ENCODE measurements at places on chromosomes 12 and 14. TPM values are rescaled to one million over a fixed set of nuclear protein-coding genes. Genes with fewer than 3 reads are reported as not detected.

The HPD gene
- total RNA-seq, result 2.3 TPM

The TSPAN9 gene
- 15.3 TPM for total RNA-seq

The NPFF gene
- not detected for total RNA-seq

The C12orf50 gene
- not detected for total RNA-seq

The STRAP gene
- 91.0 TPM for total RNA-seq

The IRAK3 gene
- total RNA-seq, result 0.02 TPM

The C12orf54 gene
- not detected for total RNA-seq

GRCh38 chr12:114841557-114842251 is 157.7 kb upstream of the TBX3 start:
- peak; percentile 62 for DNase-seq

DNA sequence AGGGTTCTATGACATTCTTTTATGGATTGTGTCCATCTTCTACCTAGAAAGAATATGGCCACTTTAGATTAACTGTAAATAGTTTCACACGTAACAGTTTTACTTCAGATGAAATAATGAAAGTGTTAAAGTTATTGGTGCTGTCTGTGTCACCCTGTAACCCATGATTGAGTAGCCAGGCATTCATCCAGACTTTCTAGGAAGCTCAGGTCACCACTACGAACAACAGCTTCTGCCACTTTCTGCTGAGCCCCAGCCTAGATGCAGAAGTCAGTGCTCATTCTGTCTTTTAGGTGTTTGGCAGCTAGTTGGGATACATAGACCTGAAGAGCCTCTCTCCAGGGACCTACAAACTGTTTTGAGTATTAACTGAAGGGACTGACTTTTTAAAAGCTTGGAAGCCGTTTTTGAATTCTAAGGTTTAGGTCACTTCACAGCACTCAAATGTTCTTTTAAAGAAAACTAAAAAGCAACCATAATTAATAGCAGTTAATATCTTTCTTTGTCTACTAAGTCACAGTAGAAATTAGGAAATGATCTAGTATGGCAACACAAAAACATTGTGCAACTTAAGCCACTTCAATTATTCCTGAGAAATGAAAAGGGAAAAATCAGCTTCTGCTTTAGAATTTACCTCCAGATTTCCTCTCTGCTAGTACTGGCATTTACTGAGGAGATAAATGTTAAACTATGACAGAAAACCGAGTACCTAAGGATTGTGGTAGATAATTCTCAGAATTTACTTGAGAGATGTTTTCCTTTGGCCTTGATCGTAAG is 266.9 kb downstream of the CCDC91 start:
- DNase-seq, result no peak

GRCh38 chr12:39300799-39301198 is 142.1 kb downstream of the KIF21A start:
- peak; percentile 3 for DNase-seq

DNA sequence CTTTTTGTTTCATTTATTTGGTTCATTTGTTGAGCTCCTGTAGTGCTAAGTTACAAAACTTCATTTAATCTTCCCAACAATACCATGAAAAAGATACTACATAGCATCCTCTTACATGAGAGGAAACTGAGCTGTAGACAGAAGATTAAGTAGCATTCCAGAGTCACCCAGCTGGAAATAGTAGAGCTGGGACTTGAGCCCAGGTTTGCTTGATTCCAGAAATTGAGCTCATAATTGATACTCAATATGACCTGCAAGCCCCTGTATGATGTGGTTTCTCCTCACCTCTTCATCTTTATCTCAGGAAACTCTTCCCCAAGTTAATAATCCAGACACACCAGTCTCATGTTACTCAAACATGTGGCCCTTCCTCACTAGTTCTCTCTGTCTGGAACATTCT is 87.0 kb upstream of the DAAM1 start:
- peak; percentile 27 for DNase-seq

DNA sequence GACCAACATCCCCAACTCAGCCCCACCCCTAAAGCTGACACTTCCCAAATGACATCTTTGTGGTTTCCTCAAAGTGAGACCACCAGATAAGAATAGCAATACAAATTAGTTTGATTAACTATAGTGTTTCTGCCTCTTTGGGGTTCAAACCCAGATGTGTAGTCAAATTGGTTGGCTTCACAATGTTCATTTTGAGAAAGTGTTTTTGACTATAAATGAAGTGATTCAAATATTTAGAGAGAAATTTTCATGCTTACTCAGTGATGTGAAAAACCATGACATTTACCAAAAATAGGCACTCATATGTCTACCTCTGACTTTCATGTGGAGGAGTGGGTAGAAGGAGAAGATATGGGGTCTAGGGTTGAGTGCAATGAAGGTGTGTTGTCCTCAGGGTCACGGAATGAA is 218.4 kb downstream of the BCAT1 start:
- DNase-seq, result no peak

GRCh38 chr14:36227344-36227743 is 50.8 kb upstream of the PTCSC3 start:
- no peak for DNase-seq

DNA sequence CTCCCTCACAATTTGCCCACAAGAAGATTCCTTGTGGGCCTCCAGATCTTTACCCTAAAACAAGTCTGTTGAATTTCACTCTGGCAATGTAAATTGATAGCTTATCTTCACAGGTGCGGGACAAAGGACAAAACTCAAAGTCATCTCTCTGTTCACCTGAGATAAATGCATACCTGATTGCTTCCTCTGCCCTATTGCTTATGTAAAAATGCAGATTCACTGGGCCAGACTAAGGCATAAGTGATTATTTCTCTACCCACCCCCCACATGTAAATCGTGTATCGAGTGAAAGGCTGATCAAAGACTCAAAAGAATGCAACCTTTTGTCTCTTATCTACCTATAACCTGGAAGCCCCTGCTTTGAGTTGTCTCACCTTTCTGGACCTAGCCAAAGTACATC is 316.8 kb downstream of the SSPN start:
- no peak for DNase-seq

DNA sequence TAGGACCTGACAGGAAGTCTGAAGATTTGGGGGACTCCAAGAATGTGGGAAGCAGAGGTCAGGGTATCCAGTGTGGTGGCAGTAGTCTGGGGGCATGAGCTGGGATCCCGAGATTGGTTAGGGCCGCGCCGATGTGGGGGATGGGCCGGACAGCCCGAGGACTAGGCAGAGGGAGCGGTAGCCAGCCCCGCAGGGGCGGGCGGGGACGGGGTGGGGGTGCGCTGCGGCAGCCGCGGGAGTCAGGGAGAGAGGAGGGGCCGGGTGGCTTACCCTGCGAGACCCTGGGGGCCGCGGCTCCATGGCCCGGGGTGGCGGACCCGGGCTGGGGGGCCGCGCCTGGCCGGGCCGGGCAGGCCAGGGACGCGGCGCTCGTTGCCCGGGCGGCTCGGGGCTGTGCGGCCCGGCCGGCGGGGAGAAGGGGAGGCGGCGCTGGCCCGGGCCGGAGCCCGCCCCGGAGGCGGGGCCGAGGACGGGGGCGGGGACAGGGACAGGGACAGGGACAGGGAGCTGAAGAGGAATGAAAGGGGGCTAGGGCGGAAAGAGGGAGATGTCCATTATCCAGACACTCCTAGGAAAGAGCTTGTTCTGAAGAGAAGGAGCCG is 5.6 kb downstream of the ZNF385A start:
- peak; percentile 67 for DNase-seq

DNA sequence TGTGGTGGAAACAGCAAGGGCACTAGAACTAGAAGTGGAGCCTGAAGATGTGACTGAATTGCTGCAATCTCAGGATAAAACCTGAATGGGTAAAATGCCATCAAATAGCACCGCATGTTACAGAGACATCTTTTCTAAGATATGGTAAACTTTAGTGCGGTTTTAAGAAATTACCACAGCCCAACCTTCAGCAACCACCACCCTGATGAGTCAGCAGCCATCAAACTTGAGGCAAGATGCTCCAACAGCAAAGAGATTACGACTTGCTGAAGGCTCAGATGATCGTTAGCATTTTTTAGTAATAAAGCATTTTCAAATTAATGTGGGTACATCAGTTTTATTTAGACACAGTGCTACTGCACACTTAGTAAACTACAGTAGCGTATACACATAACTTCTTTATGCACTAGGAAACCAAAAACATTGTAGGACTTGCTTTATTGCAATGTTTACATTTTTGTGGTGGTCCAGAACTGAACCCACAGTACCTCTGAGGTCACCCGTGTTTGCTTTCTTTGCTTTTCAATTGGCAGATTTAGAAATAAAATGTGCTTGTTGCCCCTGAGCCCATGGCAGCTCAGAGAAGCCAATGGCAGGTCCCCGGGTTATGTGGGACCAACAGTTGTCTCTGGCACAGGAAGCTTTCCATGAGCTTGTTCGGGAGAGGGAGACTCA is 15.9 kb downstream of the GOLGA3 start:
- DNase-seq, result peak; percentile 86

- DNase-seq, result no peak
Observed at GRCh38 chr14:92683041-92683440, 65.4 kb downstream of the LGMN start.

DNA sequence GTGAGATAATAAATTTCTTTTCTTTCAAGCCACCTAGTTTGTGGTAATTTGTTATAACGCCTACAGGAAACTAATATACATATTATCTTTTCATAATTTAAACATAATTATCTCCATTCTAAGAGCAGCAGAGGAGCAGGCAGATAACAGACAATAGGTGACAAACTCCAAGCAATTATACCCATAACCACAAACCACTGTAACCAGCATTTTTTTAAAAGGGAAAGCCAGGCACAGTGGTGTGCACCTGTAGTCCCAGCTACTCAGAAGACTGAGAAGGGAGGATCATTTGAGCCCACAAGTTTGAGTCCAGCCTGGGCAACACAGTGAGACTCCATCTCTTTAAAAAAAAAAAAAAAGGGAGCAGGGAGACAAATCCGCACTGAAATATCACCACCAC is 54.9 kb downstream of the ATF7 start:
- no peak for DNase-seq

DNA sequence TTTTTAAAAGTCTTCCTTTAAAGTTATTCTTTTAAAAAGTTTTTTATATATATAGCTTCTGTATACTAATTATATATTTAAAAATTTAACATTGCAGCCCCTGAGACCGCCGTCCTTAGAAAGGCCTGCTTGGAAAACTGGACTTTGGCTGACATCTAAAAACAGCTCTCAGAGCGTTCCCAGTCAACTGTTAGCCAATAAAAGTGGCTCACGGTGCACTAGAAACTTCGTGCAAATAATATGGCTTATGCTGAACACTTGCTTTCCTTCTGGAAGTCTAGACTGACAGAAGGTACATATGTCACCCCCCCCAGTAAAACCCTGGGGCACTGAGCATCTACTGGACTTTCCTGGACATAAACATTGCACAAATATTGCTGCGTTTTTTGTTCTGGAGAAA is 115.0 kb downstream of the KIF21A start:
- no peak for DNase-seq

GRCh38 chr12:110776410-110776809 is 33.7 kb upstream of the PPP1CC start:
- DNase-seq, result peak; percentile 23

GRCh38 chr12:3641428-3642018 is 111.4 kb downstream of the CRACR2A start:
- peak; percentile 42 for DNase-seq

DNA sequence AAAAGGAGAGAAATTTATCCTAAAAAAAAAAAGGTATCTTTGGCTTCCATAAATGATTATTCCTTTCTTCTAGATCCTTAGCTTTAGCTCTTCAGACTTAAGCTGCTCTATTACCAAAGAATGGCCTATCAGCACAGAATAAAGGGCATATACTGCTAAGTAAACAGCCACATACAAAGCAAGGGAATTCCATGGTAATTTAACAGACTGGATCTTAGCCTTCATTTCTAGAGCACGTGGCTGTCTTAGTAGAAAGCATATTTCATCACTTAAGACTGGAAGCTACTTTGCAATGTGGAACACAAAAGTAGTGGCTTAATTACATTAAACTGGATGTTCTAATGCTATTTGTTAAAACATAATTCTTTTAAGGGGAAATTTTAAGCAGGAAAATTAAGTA is 23.1 kb downstream of the TMED10 start:
- no peak for DNase-seq

GRCh38 chr12:114529966-114530365 is 124.0 kb upstream of the TBX5 start:
- no peak for DNase-seq

GRCh38 chr12:29578070-29578469 is 80.6 kb upstream of the OVCH1 start:
- DNase-seq, result no peak

DNA sequence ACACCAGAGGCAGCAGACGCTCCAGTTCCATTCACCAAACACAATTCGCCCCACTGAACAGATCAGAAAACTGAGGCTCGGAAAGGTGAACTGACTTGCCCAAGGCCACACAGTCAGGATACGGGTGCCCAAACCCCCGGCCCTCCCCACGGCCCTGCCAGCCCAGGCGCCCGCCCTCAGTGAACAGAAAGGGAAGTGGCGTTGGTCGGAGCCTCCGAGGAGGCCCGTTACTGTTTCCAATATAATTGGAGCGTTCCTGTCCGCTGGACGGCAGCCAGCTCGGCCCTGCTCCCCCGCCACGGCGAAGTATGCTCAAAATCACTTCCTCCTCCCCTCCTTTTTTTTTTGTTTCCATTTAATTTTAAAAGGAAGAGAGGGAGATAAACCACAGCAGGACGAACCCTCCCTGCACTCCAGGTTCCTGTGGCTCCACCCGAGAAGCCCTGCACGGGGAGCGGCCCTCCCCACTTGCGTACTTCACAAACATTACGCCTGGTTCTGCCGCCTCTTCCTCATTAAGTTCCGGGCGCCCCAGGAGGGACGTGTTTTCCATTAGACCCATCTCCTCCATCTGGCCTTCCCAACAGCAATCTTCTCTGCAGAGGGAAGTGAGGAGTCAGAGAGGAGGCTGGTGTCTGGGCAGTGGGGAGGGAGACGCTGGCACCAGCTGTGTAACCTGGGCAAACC is 61.1 kb downstream of the NCOR2 start:
- no peak for DNase-seq

DNA sequence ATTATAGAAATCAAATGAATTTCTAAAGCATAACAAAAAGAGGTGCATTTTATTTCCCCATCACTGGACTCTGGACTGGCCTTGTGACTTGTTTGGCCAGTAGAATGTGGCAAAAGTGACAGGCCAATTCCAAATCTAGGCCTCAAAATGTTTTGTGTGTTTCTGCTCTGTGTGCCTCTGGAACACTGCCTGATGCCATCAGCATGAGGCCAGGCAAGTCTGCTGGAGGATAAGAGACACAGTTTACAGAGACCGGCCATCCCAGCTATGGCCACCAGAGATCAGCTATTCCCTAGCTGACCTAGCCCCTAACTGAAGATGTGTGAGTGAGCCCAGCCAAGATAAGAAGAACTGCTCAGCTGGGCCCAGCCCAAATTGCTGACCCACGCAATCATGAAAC is 32.9 kb downstream of the ASCL1 start:
- DNase-seq, result no peak

GRCh38 chr14:96511667-96512066 is 9.5 kb downstream of the PAPOLA start:
- no peak for DNase-seq

- no peak for DNase-seq
Observed at GRCh38 chr14:94888121-94888520, 118.2 kb upstream of the GSC start.

DNA sequence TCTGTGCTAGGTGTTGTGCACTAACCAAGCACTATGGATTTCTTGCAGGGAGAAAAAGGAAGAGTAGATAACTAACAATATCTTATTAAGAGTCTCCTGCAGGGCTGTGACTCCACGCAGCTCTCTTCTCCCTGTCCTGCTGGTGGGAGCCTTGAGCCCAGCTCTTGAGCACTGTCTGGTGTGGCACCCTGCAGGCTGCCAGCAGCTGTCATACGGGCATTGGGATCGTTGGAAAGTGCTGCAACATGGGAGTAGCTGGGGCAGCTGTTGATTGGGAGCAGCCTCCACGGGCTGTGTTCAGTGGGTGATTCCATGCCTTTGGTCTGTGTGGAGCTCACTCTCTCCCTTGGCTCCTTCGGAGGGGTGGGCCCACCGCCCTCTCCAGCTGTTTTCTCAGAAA is 125.3 kb downstream of the FBXL14 start:
- no peak for DNase-seq

All from M059J (cell line).